ENCODE measurements at places on chromosomes 2 and 18. TPM values are rescaled to one million over a fixed set of nuclear protein-coding genes. Genes with fewer than 3 reads are reported as not detected.

DNA sequence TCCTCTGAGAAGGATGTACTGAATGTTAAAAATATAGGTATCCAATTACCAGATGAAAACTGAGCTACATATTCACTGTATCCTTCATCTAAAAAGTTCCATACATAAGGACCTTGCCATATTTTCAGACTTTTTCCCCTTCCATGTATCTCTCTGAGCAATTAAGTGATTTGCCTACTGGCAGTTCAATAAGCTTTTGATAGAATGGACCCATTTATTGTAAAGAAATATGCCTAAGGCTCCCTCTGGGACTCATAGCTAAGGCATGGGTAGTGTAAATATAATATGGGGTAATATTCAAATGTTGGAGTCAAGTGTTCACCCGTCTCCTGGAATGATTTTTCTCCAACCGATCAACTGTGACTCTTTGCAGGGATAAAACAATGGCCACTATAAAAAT lies 135.4 kb upstream of the FSHR start:
- no peak for DNase-seq

- DNase-seq, result no peak
Measured at GRCh38 chr2:62055724-62056336, 140.1 kb upstream of the B3GNT2 start.

DNA sequence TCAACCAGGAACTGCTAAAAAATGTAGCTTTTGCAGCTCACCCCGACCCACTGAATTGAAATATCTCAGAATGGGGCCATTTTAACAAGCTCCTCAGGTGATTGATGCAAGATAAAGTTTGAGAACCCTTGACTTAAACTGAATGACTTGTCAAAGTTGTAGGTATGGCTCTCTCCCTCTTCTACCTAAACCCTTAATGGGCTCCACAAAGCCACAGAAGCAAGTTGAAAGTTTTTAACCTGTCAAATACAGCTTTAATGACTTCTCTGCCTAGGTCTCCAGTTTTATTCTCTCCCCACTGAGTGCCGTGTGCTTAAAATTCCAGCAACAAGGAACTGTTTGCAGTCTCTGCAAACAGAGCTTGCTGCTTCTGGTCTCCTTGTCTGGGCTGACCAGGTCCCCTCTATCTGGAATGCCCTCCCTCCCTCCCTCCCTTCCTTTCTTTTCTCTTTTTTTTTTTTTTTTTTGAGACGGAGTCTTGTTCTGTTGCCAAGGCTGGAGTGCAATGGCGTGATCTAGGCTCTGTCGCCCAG lies 19.7 kb upstream of the RNF125 start:
- DNase-seq, result no peak

Gene VAMP5
- total RNA-seq, result 15.8 TPM
